SIG-M5 (cell line): ENCODE measurements at places on chromosomes 11 and 22.

- DNase-seq: no peak
Observed at GRCh38 chr11:60469723-60470122, 14.1 kb downstream of the MS4A1 start.

DNA sequence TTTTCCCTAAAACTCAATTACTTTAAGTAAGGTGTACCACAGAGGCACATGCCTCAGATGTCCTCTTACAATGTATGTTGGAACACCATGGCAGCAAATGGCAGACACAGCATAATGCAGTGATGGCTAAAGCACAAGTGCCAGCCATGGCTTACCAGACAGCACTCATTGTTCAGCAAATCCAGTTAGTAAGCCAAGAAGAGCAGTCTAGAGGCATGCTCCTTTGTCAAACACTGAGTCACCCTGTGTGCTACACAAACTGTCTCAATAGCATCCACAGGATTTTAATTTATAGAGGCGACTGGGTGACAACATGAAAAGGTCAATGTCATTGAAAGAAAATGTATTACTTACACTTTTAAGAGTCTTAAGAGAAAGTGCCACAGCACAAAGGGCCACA is 140.6 kb downstream of the KCNA4 start:
- DNase-seq: no peak

- DNase-seq: no peak
Observed at GRCh38 chr11:15157181-15157580, 42.5 kb downstream of the INSC start.

DNA sequence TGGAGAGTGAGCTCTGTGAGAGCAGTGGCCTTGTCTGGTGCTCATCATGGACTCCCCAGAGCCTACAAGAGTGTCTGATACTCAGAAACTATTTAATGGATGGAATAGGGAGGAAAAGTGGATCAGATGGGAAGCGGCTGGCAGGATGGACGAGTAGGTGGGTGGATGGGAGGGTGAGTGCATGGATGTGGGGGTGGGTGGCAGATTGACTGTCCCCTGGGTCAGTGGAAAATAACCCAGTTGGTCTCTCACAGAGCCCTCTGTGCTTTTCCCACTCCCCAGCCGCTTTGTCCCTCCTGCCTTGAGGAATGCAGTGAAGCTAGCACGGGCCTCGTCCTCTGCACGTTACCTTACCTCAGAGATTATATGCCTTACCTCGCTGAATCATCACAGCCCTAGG is 5.9 kb downstream of the SPI1 start:
- DNase-seq: no peak

DNA sequence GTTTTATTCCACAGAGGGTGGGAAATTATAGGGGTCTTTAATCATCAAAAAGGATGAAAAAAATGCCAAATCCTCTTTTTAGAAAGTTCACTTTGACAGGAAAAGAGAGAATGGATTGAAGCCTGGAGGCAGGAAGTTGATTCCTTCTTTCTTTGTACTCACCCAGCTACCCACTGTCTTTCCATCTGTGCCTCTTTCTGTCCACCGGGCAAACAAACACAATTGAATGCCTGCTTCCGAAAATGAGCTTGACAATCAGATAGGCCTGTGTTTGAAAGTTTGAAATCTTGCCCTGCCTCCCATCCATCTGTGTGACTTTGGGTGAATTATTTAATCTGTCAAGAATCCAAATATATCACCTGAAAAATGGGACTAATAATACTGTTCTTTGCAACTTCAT is 81.1 kb downstream of the SCN3B start:
- no peak for DNase-seq

DNA sequence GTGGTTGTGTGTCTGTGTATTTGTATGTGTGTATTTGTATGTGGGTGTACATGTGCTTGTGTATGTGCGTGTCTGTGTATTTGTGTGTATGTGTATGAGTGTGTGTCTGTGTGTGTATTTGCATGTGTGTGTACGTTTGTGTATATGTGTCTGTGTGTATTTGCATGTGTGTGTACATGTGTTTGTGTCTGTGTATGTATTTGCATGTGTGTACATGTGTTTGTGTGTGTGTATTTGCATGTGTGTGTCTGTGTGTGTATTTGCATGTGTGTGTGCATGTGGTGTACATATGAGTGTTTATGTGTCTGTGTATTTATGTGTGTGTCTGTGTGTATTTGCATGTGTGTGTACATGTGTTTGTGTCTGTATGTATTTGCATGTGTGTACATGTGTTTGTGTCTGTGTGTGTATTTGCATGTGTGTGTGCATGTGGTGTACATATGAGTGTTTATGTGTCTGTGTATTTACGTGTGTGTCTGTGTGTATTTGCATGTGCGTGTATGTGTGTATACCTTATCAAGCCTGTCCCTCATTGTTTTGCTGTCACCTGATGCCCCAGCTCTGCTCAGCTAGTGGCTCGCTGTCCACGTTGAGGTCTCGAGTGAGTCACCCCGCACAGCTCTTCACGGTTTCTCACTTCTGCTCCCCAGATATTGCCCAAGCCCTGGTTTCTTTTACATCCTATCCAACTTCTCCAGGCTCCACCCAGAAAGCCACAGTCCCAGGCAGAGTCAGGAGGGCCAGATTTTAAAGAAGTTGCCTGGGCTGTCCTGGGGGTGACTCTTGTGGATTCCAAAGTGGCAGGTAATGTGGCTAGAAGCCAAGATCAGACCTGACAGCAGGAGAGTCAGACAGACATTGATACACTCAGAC is 15.2 kb downstream of the MB start:
- peak; percentile 46 for DNase-seq

DNA sequence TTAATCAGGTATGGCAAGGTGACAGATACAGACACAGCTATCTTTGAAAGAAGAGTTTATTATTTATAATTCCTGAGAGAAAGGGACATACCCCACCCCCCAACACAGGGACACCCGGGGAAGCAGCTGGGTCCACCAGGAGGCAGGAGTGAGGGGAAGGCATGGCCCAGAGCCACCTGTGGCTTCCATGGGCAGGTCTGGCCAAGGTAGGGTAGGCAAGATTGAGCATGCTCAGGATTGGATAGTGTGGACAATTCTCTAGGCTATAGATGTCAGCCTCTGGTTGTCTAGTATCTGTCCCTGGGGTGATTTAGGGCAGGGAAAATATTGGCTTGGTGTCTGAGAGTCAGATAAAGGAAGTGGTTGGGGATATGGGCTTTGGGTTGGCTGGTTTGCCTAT is 27.5 kb upstream of the SMIM35 start:
- no peak for DNase-seq

GRCh38 chr22:44754998-44755397 is 2.6 kb downstream of the ARHGAP8 start:
- DNase-seq: no peak
